ENCODE measurements at places on chromosomes 6 and 20.

GRCh38 chr6:17059022-17059421, 42.8 kb upstream of the STMND1 start:
- DNase-seq: no peak

DNA sequence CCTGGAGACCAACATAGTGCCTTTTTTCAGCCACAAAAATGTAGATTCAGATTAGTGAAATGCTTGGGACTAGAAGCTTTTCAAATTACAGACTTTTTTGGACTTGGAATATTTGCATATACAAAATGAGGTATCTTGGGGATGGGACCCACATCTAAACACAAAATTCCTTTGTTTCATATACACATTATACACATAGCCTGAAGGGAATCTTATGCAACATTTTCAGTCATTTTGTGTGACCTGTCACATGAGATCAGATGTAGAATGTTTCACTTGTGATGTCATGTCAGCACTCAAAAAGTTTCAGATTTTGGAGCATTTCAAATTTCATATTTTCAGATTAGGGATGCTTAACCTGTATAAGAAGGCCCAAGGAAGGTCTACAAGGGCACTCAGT, 44.5 kb upstream of the ALDH8A1 start:
- DNase-seq: no peak

- DNase-seq: no peak
These were observed 57.2 kb upstream of the GGTLC1 start for GRCh38 chr20:24045621-24046318.

- no peak for DNase-seq
These were observed at the start of gene PTCRA for GRCh38 chr6:42915732-42916131. PTCRA (plus strand) TSS chr6:42916053; CDS start chr6:42916070, 17 bp downstream.

- no peak for DNase-seq
These were observed 253.0 kb downstream of the NKAIN2 start for GRCh38 chr6:124056407-124057334.

DNA sequence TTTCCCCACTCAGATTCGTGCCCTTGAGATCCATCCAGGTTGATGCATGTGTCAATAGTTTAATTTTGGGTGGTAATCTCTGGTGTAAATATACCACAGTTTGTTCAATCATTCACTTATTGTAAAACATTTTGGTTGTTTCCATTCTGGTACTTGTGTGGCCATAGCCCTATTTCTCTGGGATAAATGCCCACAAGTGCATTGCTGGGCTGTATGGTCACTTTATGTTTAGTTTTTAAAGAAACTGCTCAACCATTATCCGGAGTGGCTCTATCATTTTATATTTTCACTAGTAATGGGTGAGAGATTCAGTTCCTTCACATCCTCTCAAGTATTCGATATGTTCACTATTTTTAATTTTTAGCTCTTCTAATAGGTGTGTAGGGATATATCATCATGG, 60.7 kb upstream of the RNF24 start:
- DNase-seq: no peak

GRCh38 chr6:125142618-125143017, 11.0 kb upstream of the TPD52L1 start:
- DNase-seq: no peak

DNA sequence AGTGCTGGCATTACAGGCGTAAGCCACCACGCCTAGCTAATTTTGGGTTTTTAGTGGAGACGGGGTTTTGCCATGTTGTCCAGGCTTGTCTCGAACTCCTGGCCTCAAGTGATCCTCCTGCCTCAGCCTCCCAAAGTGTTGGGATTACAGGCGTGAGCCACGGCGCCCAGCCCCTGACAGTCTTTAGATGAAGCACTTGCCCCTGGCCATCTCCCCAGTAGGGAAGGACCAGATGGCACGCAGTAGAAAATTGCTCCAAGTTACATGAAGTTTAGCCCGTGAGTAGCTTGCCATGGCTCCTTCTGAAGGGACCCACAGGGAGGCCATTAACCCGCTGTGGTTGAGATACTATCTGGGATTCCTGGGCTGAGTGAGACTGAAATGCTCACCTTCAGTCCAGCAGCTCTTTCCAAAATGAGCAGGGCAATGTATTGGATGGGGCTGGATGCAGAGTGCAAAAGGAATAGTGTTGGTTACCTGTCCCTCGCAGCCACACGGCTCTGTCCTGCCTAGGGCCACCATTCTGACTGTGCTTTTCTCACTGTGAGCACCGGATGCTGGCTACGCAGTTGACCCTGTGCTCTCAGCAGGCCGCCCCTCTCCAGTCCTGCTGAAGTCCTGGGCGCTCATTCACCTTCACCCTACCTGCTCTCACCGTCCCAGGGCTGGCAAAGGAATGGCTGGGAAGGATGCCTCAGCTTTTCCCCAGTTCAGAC, 66.9 kb downstream of the EFCAB8 start:
- DNase-seq: no peak

DNA sequence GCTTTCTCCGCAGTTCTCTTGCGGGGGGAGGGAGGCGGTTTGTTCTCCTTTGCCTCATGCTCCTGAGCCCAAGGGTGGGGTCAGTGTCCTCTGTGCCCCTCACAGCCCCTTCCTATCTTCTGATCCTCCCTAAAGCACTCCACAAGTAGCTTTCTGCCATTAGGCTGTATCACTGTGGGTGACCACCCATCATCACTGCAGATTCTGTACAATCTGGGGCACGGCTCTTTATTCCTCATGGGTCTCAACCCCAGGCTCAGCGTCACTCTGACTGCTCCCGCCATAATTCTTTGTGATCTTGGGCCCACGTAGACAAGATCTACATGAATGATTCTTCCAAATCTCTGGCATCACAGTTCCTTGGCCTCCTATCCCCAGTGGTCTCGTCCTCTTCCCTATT, 10.5 kb downstream of the NCR2 start:
- DNase-seq: no peak

DNA sequence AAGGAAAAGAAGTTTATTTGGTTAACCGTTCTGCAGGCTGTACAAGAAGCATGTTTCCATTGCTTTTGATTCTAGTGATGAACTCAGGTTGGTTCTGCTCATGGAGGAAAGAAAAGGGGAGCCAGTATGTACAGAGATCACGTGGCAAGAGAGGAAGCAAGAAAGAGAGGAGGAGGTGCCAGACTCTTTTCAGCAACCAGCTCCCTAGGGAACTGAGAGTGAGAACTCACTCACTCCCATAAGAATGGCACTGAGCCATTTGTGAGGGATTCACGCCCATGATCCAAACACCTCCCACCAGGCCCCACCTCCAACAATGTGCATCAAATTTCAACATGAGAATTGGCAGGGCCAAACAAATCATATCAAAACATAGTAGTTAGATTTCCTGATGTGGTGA, 649.1 kb downstream of the EPM2A start:
- no peak for DNase-seq

DNA sequence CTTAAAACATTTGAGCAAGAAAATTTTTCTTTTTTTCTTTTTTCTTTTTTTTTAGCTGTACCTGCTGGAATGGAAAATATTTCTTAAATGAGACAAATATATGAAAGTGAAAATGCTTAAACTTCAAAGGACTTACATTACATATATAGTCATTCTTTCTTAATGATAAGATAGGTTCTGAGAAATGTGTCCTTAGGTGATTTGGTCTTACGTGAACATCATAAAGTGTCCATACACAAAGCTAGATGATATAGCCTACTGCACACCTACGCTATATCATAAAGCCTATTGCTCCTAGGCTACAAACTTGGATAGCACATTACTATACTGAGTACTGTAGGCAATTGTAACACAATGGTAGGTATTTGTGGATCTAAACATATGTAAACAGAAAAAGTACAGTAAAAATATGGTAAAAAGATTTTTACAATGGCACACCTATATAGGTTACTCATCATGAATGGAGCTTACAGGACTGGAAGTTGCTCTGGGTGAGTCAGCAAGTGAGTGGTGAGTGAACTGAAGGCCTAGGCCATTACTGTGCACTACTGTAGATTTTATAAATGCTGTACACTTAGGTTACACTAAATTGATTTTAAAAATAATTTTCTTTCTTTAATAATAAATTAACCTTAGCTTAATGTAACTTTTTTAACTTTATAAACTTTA, 54.6 kb downstream of the RPP21 start:
- no peak for DNase-seq

GRCh38 chr6:140029551-140029950, 655.1 kb upstream of the CITED2 start:
- no peak for DNase-seq

DNA sequence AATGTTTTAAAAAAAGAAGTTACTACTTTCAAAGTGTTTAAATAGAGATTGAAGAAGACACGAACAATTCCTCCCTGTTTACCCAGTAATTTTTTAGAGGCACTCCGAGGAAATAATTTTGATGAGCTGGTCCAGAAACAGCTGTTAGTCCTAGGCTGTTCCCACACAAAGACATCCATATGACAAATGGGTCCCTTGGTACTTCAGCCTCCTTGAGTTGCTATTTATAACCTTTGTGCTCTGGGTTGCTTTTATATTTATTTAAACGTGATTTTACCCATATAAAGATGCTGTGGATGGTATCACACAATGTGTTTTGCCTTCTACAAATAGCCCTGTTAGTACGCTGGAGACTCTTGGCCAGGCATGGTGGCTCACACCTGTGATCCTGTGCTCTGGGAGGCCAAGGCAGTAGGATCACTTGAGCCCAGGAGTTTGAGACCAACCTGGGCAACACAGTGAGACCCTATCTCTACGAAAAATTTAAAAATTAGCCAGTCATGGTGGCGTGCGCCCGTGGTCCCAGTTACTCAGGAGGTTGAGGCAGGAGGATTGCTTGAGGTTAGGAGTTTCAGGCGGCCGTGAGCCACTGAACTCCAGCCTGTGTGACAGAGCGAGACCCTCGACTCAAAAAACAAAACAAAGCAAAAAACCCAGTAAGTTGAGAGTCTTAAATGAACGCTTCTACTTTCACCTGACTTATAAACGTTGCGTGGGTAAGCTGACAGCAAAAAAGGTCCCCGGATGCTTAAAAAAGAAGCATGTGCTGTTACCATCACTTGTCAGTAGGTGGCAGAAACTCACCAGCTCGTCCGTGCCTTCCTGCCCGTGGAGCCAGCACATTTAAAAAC, 56.9 kb upstream of the ARMH2 start:
- peak; percentile 80 for DNase-seq

DNA sequence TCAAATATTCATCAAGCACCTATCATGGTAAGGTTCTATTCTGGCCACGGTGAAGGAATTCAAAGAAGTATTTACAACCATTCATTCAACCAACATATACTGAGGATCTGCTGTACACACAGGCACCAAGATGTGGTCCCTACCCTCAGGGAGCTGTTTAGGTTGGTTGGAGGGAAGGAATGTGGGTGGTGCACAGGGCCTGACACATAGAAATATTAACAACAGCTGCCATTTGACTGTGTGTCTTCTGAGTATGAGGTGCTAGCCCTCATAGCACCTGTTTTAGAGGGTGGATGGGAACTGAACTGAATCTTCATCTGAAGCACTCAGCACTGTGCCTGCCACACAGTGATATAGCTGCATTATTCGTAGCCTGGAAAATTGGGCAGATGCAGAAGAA, 7.3 kb downstream of the SNPH start:
- no peak for DNase-seq

DNA sequence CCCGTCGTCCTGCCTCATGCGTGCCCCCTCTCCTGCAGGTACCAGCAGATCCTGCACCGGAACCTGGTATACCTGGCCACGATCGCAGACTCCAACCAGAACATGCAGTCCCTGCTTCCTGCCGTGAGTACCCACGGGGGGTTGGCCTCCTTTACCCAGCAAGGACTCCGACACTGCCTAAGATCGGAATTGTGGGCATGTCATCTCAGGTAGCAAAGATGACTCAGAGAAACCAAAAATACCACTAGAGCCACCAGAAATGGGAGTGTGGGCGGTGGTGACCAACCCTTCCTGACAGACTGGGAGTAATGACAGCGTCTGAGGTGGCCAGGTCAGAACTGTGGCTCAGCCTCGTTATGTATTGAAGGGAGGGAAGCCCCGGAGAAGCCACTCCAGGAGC, 16.3 kb downstream of the SS18L1 start:
- DNase-seq: no peak

GRCh38 chr6:170554796-170555137, 598 bp downstream of the TBP start:
- DNase-seq: no peak

GRCh38 chr20:5918856-5919625, 31.3 kb downstream of the TRMT6 start:
- peak; percentile 32 for DNase-seq

DNA sequence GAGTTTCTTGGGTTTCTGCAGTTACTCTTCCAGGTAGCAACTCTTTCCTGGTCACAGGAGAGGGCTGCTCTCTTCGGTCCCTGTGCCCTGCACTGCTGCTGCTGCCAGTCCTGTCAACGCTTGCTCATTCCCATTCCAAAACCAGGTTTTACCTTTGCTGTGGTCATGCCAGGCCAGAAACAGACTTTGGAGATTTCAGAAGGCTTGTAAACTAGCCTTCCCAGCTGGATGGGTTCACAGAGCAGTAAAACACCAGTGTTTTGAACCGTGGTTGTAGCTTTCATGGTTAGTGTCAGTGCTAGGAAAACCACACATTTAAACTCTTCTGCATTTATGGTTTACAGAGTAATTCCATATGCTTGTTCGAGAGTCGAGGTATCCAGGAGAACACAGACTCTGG, 16.2 kb downstream of the ARFGEF2 start:
- no peak for DNase-seq

DNA sequence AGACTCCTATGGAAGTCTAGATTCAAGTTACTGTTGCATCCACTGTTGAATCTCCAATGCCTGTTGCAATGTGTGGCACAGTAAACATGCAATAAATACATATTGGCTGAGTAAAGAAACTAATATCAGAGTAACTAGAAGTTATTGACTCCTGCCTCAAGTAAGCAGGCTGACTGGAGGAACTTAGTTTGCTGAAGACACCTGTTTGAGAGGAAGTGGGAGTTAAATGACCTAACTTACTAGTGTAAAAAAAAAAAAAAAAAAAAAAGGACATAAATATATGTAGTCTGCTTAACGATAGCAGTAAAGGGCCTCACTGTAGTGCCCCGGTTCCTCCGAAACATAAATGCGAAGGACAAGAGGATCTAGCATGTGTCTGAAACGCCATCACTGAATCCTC, 249.8 kb upstream of the PRDM1 start:
- DNase-seq: no peak

- peak; percentile 35 for DNase-seq
These were observed 990 bp downstream of the BPI start for GRCh38 chr20:38304845-38305447.

DNA sequence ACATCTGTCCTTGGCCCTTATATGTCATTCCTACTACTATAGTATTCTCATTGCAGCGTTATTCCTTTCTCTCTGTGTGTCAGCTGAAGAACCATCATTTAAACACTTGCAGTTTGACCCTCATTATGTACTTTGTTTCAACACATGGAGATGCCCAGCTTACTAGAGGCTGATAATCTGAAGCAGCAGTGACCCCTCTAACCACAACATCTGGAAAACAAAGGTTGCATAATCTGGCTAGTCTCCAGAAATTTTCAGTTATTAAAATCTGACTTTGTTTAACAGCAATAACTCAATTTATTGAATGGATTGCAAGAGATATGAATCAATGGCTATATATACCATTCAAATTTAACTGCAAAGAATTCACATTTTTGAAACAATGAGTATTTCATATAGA, 6.6 kb upstream of the PHIP start:
- DNase-seq: no peak

GRCh38 chr6:128282961-128283360, 237.4 kb downstream of the PTPRK start:
- DNase-seq: no peak

GRCh38 chr6:40276141-40276540, 311.0 kb downstream of the LRFN2 start:
- DNase-seq: no peak
